CD4-positive, alpha-beta T cell treated with Interleukin-2 at 100 ng/mL for 4 hours (primary cell): ENCODE measurements at places on chromosomes 3 and 15.

- DNase-seq: no peak
Observed at GRCh38 chr3:130379274-130379673, 33.8 kb downstream of the COL6A5 start.

GRCh38 chr3:42501681-42502428 lies 588 bp upstream of the VIPR1 start:
- DNase-seq: peak; percentile 61

DNA sequence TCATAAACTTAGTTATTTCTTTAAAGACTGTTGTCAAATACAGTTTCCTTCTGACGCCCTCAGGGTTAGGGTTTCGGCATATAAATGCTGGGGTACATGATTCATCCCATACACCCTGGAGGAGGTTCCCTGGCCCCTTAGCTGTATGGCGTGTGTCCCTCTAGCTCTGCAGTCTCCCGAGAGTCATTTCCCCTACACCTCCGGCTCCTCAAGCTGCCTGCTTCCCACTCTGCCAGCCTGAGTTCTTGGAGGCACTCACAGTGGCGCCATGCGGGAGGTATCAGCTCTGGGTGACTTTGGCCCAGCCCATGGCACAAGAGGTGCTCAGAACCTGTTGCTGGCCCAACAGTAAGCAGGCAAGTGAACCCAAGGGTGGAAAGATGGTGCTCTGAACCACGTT lies 70.2 kb upstream of the TRPM1 start:
- DNase-seq: no peak

DNA sequence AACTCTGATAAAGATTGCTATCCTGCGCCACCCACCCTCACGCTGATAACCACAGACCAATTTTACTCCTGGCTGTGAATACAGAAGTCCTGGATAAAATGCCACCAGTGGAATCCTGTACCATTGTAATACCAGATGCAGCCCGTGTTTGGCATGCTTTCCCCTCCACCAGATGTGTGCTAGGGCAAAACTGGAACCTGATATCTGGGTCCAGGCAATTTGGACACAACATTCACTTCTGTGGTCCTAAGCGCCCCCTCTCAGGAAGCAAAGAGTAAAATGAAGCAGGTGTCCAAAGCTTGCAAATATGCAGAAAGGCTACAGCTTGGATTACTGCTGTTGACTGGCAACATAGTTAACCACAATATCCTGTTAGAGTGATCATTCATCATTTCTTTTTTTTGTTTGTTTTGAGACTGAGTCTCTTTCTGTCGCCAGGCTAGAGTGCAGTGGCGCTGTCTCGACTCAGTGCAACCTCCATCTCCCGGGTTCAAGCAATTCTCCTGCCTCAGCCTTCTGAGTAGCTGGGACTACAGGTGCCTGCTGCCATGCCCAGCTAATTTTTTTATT lies 32.8 kb downstream of the LOXL1 start:
- DNase-seq: peak; percentile 55

GRCh38 chr15:72365844-72366243 lies 10.0 kb downstream of the HEXA start:
- DNase-seq: peak; percentile 27

DNA sequence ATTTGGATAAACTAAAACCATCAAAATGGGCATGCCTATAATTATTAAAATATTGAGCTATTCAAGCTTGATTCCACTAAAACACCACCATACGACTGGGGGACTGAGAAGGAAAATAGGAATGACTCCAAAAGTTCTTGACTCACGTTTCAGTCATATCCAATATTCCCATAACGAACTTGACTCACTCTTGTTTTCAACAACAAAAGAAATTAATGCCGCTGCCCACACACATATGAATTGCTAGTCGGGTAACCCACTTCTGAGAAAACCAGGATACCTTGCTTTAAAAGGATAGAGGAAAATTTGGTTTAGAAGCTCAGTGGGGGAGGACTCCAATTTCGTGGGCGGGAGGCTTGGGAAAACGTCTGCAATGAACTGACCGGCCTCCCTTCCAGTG lies 5.2 kb downstream of the HTR3C start:
- no peak for DNase-seq

DNA sequence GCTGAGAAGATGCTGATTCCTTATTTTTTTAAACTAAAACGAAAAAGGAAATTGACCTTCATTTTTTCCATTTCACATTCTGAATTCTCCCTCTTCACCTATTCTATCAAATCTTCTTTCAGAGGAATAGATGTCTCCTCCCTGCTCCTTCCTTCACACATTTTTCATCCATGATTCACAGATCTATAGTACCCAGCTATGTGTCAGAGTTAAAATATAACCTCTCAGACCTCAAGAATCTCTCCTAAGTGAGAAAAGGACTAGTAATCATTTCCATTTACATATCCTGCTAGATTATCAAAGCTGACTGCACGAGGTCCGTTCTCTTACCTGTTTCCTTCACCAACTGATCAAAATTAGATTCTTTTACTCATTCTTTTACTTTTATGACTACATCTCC lies 1297.6 kb upstream of the ALCAM start:
- no peak for DNase-seq

DNA sequence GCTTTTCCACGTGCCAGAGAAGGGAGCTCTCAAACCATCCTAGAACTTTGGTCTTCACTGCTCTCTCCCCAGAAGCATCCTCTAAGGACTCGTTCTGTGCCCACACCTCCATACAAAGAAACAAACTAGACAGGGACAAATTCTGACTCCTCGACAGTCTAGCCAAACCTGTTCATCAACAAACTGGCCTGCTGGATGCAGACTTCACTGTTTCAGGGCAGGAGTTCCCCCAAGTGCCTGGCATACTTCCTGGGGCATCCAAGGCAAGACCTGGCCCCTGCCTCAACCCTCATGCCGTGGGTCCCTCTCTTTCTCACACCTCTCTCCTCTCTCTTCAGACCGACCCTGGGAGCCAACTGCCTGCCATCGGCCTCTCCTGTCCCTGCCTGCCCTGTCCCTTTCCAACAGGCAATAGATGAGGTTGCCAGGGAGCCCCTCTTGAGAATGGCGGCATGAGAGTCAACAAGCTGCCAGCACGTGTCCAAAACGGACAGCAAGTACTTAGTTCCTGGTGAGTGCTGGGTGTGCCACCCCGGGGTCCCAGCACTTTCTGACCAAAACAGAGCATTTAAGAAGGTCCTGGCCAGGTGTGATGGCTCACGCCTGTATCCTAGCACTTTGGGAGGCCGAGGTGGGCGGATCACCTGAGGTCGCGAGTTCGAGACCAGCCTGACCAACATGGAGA lies 79.1 kb upstream of the HES1 start:
- DNase-seq: no peak

- no peak for DNase-seq
Observed at GRCh38 chr15:93570527-93570926, 481.5 kb upstream of the RGMA start.

GRCh38 chr3:72590732-72591221 lies 257.5 kb downstream of the SHQ1 start:
- DNase-seq: no peak

GRCh38 chr15:60477916-60478565 lies 901 bp downstream of the ICE2 start:
- DNase-seq: no peak

- no peak for DNase-seq
Observed at GRCh38 chr3:81723732-81724313, 37.6 kb downstream of the GBE1 start.

DNA sequence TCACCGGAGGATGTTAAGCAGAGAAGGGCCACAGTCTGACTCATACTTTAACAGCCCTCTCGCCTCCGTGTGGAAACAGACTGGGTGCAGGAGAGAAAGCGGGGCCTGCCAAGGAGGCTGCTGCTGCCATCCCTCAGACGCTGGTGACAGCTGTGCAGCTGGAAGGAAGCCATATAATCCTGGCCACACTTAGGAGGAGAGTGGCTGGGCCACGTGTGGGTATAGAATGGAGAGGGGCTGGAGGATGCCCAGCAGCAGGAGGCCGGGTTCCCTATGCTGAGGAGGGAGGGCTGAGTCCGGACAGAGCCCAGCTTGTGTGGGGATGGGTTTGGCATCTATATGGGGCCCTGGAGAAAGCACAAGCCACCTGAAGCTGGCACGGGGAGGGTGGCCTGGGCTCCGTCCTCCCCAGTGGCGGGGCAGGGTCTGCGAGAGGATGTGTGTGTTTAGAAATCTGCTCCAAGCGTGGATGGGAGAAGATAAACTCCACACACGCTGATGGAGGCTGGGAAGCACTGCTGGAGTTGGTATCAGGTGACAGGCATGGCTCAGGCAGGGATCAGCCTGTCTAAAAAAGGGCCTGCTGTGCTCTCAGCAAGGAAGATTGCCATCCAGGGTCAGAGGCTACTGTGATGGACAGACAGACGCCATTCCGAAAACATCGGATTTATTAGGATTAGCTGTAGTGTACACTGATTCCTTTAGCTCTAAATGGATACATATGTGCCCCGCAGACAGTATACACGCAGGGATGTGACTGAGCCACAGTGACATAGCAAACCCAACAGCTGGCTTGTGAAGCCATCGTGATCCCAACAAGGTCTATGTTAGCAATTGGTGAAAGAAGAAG lies 15.9 kb downstream of the ABTB1 start:
- DNase-seq: no peak

DNA sequence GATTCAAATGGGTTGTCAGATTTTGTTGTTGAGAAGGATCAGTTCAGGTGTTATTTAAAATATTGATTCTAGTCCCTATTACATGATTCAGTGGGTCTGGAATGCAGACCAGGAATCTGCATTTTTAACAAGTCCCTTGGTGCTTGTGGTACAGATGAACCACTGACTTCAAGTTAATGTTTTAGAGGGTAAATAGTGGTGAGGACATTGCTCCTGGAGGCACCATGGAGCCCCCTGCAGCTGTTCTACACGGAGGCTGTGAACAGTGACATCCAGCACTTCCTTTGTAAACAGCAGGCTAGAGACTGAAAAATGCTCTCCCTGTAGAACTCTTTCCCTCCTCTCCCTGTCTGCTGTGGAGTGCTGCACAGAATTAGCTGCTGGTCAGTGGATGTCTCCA lies 4.8 kb upstream of the FSIP1 start:
- DNase-seq: no peak

DNA sequence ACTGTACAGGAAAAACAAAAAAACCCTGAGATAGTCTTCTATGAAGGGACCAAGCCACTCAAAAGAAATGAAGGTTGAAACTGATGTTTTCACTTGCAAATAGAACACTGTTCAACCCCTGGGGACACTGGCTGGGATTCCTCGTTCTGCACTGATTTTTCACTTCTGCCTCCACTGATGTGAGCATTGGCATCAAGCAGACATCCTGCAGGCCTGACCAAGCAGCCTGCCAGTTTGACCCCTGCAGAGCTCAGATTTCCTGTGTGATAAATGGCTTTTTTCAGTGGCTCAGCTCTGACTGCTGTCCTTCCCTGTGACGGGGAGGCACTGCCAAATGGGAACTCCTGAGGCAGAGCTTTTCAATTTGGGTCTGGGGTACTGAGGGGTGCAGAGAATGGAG lies 50.0 kb downstream of the RASGRP1 start:
- DNase-seq: no peak

GRCh38 chr3:169581633-169582032 lies 81.9 kb downstream of the MECOM start:
- no peak for DNase-seq

DNA sequence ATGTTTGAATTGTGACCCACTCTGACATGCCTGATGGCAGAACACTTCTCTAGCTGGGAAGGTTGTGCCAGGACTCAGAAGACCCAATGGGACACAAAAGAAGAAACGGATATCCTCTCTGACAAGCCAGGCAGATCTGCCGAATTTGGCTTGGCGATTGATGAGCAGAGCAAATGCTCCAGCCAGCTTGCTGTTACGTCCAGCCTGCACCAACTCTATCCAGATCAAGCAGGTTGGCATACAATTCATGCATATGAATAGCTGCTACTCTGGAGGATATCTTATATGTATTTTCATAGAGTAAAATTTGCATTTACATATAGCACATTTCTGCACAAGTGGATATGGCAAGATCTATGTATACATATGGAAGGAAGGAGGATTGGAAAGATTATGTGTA lies 102.8 kb downstream of the PEX5L start:
- DNase-seq: no peak

GRCh38 chr3:143847787-143848631 lies at the start of gene SLC9A9:
Gene SLC9A9 (minus strand): TSS chr3:143848468. CDS start chr3:143848322, 146 bp downstream.
- DNase-seq: peak; percentile 65

GRCh38 chr15:62164014-62164395 lies 1.1 kb downstream of the C2CD4B start:
- DNase-seq: no peak

GRCh38 chr3:136818191-136818768 lies 646 bp upstream of the SLC35G2 start:
- DNase-seq: peak; percentile 47

GRCh38 chr15:25863111-25863967 lies at the start of gene ATP10A:
Gene ATP10A (minus strand): TSS chr15:25863327. CDS start chr15:25863096, 231 bp downstream.
- DNase-seq: peak; percentile 38

DNA sequence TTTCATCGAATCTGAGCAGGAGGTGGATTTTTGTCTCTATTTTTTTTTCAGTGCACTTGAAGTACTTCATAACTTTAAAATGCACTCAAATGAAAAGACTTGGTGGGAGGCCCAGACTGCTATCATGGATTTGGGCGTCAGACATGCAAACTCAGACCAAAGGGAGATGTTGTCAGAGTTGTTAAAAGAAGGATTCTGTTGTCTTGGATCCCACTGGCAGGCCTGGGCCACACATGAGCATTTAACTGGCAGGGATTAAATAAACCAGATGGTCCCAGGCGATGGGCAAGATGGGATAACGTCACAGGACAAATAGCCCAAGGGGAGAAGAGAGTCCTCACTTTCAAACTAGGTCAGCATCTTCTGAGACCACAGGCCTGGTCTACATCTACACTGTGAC lies 15.4 kb downstream of the RTP1 start:
- DNase-seq: no peak

DNA sequence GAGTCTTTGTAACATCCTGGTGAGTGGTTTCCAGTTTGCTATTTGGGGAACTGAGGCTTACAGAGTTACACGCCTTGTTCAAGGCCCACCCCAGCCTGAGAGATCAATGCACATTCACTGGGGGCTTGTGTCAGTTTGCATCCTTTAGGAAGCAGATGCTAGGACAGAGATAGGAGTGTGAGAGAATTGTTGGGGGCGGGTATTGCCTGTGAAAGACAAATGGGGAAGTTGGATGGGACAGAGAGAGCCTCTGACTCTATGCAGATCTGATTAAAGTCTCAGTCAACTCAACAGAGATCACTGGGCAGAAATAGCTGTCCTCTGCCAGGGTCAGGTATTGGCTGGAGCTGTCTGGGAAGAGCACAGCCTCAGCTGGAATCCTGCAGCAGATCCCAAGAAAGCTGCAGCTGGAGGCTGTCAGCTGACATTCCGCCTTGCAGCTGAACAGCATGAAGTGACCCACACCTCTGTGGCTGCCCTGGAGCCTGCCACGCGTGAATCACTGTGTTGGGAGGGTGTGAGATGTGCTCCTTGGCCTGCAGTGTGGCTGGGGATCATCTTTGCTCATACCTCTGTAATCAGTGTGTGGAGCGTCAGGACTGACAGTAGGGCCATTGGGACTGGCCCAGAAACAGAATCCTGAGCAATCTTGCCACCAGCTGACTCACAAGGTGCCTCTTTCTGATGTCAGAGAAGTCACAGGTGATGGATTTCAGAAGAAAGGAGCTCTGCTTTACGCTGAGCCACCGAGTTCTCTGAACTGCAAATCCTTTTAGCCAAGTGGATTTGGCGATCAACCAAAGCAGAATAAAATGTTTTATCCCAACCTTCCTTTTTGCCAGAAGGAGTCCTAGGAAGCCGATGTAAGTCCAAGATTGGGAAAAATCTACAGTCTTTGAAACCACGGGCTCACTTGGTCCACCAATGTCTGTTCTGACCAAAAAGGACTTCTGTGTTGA lies 284.1 kb upstream of the LRRFIP2 start:
- DNase-seq: no peak
